Immature natural killer cell (primary cell): ENCODE measurements at places on chromosomes 2 and 18.

DNA sequence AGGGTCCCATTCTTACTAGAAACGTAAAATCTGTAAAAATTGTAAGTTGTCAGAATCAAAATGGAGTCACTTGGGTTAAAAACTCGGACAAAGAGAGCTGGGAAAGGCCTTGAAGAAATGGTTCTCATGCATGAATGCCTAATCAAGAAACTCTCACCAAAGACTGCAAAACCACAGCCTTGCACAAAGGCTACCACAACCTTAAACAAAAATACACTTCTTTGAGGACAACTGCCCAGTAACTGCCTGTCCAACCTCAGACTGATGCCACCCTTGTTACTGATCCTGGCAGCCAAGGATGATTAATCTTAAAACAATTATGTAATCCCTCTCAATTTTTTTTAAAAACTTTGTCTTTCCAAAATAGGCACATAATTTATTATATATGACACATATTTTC, 299.3 kb downstream of the CCDC85A start:
- no peak for DNase-seq

DNA sequence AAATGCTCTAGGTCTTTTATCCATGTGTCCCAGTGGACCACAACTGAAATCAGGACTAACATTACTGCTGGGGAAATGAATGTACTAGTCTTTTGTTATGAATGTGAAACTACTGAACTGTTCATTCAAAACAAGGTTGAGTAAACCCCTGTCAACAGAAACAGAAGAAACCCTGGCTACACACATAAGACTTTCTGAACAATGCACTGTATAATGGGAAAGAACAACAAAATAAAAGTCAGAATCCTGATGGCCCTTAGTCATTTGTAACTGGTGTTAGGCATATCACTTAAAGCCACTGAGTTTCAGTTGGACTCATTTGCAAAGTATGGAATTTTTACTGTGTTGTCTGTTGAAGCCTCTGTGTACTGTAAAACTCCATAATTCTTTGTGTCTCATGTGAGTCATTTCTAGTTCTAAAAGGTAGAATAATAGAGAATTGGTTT, 77.0 kb upstream of the UBXN4 start:
- no peak for DNase-seq

DNA sequence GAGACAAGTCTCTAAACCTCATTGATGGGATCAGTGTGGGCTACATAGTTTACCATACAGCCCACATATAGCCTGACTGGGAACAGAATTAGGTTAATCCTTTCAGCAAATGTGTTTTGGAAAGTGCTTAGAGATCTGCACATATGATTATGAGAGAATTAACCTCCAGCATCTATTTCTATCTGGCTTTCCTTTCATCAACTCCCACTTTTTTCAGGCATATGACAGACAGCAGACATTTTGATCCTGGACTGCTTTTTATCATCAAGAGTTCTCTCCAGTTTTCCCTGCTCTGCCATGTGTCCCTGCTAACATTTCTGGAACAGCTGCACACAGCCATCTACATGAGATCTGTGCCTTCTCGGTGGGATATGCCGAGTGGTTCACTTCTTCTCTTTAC, 139.5 kb upstream of the LRP1B start:
- no peak for DNase-seq

DNA sequence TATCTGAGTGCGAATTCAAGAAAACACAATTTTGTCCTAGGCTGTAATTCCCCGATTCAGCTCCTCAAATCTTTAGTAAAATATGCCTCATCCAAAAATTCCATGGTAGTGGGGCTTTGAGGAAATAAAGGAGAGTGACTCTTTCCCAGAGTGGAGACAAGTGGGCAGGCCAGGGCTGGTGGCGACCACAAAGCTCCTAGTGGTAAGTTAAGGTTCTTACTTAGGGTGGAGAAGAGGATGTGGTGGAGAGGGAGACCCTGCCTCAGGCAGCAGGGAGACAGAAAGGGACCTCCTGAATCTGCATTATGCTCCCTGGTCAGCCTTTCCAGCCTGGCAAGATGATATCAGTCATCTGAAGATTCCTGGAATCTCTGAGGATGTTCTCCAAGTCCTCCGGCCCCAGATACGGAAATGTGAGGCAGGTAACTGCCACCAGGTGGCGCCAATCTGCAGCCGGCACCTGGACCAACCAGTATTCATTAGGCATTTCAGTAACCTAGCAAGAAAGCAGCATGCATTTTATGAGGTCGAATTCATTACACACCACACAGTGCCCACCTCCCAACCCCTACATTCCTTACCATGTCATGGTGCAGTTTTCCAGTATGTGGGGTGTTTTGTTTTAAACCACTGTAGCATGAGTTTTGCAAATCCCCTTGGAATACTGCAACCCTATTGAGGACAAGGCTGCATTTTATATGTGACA, 106.4 kb downstream of the POLE4 start:
- DNase-seq: peak; percentile 17

DNA sequence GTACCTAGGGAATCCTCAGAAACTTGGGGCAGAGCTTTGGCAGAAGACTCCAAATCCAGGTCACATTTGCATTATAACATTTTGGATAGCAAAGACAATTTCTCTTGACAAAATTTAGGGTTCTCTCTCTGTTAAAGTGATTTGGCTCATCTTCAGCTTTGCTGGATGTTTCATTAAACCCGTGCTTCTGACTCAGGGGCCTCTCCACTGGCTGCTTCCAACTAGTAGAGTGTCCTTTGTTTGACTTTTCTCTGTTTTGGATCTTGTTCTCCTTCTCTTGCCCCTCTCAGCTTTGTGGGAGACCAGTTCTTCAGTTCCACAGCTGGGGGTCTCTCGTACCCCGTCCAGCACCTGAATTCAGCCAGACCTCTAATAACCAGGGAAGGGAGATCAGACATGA, 145.6 kb downstream of the PLCL1 start:
- DNase-seq: no peak

GRCh38 chr2:47293976-47294375, 109.0 kb upstream of the MSH2 start:
- no peak for DNase-seq

DNA sequence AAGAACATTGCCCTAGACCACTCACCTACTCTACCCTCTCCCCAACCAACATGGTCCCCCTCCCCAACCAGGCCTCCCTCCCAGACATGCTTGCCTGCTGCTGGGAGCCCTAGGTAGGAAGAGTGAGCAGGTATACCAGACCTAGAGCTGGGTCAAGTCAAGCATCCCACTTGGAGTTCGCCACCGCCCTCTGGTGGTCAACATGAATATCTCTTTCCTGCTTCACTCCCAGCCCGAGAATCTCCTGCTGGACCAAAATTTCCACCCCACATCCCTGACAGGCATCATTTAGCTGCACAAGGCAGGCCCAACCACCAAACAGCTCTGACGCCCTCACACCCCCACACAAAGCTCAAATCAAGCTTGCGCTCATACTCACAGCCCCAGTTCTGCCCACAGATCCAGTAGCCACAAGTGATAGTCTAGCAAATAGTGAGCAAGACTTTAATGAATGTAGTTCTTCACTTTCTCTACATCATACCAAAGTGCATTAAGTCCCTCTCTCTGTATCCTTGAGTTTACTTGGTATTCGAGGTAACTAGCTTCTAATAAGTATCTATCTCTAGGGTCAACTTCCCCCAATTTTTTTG, 116.0 kb downstream of the TNS1 start:
- peak; percentile 39 for DNase-seq

DNA sequence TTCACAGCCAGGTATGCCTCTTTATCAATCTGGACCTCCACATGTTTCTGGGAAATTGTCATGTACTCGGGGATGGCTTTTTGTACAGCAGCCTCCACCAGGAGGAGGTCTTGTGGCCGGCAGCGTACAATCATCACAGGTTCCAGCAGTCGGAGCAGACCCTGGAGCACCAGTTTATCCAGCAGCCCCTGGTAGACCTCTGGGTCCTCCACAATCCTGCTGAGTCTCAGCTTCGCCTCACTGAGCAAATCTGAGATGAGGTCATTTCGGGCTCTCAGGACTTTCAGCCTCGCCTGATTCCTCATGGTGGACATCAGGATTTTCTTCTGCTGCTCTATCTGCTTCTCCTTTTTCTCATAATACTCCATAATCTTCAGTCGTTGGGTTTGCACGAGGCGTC, 32.8 kb downstream of the TMEM247 start:
- DNase-seq: no peak

- DNase-seq: no peak
Observed at GRCh38 chr2:235506291-235506996, 12.6 kb downstream of the AGAP1 start.

DNA sequence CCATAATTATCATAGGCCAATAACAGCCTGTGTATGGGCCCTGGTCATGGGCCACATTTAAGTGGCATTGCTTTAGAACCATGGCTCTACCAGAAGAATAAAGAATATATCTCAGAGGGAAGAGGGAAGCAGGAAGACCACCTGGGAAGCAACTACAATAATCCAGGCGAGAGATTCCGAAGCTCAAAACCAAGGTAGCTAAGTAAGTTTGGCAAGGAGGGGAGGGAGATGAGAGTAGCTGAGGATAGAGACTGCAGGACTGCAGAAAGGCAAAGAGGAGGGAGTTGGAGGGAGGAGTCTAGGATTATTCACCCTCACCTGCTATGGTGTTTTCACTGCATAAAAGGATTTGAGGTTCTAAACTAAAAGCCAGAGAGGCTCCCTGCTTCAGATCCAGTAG, 293.5 kb downstream of the SETBP1 start:
- no peak for DNase-seq

DNA sequence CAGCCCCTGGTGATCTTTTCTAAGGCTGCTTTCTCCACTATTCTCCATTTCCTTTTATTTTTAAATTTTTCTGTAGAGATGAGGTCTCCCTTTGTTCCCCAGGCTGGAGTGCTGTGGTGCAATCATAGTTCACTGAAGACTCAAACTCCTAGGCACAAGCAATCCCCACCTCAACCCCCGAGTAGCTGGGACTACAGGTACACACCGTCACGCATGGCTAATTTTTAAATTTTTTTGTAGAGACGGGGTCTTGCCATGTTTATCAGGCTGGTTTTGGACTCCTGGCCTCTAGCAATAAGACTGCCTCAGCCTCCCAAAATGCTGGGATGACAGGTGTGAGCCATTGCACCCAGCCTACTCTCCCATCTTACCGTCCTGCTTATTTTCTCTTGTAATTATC, 22.7 kb upstream of the LPIN2 start:
- DNase-seq: no peak

GRCh38 chr2:200575957-200576356, 9.9 kb upstream of the AOX1 start:
- DNase-seq: peak; percentile 29

- no peak for DNase-seq
Observed at GRCh38 chr2:29582062-29582461, 339.3 kb downstream of the ALK start.

GRCh38 chr2:217218269-217219163, 358.7 kb upstream of the TNP1 start:
- no peak for DNase-seq

GRCh38 chr18:21914739-21915319, 174.2 kb downstream of the MIB1 start:
- DNase-seq: no peak

DNA sequence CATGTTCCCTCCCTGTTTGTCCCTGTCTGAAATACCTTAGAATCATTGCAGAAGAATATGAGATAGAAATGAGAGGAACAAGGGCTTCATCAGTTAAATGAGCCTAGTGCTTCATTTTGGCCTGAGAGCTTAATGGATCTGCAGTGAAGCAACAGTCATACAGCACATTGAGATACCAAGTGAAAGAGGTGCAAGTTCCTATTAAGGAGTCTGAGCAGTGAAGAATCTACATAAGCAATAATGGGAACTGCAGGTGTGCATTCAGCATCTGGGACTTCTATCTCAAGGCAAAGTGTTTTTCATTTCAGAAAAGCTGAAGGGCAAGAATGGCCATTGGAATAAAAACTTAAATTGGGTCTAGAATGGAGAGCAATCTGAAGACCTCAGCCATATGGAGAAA, 323.2 kb upstream of the SLC39A10 start:
- no peak for DNase-seq
